Stimulated activated naive CD8-positive, alpha-beta T cell treated with anti-CD3 and anti-CD28 coated beads, Interleukin-15, amount 100 ng/mL, for 72 hours (primary cell): ENCODE measurements at places on chromosomes 4 and X.
A peak's percentile ranks its signal among the peaks of the same experiment; 100 is the strongest.

GRCh38 chr4:139188648-139189416, 11.8 kb upstream of the ELF2 start:
- DNase-seq = no peak

DNA sequence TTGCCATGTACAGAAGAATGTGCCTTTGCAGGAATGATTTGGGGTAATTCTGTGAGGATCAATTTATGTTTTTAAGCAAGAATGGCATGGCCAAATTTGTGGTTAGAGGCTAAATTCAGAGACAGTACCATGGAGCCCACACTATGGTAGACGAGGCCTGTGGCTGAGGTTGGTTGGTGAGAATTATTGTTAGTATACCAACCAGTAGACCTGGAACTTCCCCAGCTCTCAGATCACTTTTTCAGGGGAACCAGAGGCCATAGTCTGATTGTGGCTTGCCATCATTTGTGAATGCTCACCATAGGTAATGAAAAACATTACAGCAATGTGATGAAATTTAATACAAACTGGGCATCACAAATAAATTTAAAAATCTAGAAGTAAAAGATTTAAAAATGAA, 56.3 kb downstream of the SHISA3 start:
- DNase-seq = no peak

GRCh38 chrX:85994228-85994627, 53.1 kb downstream of the CHM start:
- no peak for DNase-seq

DNA sequence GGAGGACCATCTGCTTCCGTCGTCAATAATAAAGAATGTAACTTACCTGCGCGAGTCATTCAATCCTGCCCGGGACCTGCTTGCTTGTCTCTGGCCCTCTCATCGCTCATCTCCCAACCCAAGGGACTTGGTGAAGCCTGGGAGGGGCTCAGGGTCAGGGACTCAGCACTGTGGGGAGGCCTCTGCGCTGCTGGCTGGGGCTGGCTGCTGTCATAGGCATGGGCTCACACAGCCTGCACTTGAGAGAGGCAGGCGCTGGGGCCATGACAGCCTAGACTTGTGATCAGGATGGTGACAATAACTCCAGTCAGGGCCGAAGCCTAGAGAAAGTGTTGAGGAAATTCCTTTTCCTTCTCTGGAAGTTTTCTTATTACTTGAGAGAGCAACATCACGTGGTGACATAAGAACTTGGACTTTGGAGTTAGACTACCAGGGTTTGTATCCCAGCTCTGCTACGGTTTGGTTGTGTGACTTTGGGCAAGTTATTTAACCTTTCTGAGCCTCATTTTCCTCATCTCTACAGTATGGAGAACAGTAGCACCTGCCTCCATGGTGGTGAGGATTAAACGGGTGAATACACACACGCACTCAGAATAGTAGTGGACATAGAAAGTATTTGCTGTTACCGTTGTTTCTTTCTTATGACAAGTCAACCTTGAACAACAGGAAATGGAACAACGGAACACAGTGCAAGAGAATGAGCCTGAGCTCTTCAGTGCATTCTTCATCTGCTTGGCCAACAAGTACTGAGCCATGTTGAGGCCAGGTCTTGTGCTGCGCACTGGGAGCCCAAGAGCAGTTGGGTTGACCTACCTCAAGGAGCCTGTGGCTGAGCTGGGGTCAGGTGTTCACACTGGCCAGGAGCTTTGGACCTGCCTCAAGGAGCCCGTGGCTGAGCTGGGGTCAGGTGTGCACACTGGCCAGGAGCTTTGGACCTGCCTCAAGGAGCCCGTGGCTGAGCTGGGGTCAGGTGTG, 60.5 kb downstream of the TBC1D14 start:
- no peak for DNase-seq

DNA sequence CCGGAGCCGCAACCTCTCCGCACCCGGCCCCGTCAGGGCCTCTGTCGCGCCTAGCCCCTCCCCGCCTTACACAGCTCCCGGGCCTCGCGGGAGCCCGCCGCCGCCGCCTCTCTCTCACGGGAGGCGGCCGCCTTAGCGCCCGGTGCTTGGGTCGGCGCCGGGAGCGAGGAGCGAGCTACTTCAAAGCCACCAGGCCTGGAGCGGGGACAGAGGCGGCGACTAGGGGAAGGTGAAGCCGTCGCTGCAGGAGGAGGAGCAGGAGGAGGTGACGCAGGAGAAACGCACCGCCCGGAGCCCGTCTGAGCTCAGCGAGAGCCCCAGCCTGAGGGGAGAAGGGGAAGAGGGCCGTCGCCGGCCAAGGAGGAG, 250 bp downstream of the USP9X start:
- DNase-seq = peak; percentile 62

DNA sequence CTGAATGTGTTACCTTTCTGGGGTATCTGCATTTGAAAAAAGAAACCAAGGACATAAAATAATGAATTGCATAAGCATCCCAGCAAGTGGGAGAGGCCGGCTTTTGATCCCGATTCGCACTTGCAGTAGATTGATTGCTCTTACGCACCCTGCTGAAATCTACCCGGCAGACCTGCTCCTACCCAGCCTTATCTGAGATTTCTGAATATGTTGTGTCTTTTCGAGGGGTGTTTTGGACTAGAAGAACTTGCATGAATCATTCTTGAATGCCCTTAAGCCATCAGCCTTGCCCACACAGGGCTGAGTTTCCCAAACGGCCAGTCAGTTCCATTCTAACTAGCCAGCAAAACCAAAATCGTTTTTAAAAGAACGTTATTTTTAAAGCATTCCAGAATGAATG, 174.4 kb upstream of the BCOR start:
- DNase-seq = no peak
